ENCODE measurements at places on chromosomes 2 and 18.
A peak's percentile ranks its signal among the peaks of the same experiment; 100 is the strongest.

DNA sequence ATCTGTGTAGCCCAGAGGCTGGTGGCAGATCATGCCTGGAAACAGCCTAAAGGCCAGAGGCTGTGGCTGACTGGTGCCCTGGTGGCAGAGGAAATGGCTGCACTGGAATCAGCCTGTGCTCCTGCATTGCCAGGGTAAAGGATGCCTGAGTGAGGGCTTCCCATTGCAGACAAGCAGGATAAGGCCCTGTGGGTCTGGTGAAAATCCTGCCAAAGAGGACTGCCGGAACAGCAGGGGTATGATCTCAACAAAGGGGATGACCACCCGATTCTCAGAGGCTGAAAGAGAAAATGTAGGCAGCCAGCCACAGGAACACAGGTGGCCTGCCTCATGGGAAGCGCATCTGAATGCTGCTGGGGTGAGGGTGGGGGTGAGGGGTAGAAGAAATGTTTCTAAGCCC is 48.2 kb downstream of the FBXO48 start:
- DNase-seq = no peak

- no peak for DNase-seq
Measured at GRCh38 chr2:39419282-39420223, 17.5 kb downstream of the MAP4K3 start.

DNA sequence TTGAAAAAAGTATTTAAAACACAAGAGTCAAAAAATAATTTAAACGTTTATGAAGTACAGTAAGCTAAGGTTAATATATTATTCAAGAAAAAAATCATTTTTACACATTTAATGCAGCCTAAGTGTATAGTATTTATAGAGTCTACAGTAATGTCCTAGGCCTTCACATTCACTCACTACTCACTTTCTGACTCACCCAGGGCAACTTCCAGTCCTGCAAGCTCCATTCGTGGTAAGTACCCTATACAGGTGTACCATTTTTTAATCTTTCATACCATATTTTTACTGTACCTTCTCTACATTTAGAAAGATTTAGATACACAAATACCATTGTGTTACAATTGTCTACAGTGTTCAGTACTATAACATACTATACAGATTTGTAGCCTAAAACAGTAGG is 20.9 kb upstream of the RPRD1A start:
- DNase-seq = no peak

GRCh38 chr2:10478916-10479315 is 30.8 kb upstream of the ODC1 start:
- DNase-seq = no peak

GRCh38 chr2:48549972-48550371 is 20.0 kb downstream of the STON1 start:
- DNase-seq = no peak

- no peak for DNase-seq
Measured at GRCh38 chr2:176159663-176160250, 2.6 kb downstream of the HOXD3 start.

DNA sequence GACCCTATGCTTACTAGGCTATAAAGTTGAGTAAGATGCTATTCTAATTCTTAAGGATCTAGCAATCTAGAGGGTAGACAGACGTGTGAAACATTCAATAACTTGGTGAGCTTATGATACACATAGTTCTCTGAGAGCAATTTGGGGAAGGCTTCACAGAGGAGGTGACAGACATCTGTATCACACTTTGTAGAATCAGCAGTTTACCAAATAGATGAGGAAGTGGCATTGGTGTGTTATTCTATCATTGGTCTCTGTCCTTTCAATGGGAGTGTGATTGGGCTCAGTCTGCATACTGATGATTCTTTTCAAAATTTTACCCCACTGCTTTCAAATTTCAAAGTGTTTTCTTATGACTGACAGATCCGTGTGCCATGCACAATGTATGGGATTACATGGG is 47.0 kb upstream of the TMEM178A start:
- no peak for DNase-seq

GRCh38 chr2:47119001-47119400 is 36.1 kb downstream of the STPG4 start:
- no peak for DNase-seq

GRCh38 chr2:217880891-217881290 is 121.9 kb downstream of the TNS1 start:
- no peak for DNase-seq

DNA sequence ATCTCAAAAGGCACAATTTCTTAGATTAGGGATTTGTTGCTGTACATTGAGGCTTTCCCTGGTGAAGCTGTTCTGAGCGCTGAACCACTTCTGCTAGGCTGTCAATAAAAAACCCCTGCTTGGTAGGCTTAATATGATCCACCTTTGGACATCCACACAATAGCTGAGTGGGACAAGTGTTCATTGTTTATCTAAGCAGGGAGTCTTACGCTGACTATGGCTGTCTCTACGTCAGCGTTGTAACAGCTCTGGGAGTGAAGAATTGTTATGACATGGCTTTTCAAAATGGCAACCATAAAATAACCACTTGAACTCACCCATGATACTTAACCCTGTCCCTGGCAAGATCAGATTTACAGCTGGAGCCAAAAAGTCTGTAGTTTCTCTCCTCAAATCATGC is 111.5 kb upstream of the SULT1C3 start:
- no peak for DNase-seq

- DNase-seq = no peak
Measured at GRCh38 chr2:207251573-207252192, 85.9 kb upstream of the KLF7 start.

DNA sequence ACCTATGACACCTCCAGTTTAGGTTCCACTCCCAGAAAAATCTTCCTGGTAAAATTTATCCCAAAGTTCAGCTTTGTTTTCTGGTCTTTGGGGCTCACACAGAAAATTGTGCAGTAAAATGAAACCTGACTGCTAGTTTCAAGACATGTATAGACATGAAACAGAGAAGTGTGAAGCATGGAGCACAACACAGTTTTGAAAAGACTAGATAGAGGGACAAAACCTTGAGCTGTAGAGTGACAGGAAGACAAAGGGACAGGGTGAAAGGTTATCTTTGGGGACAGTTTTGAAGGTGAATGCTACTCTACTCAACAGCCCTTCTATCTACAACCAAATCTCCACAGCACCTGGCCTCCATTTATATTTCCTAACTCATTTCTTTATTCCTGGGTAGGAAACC is 352.6 kb downstream of the RBM43 start:
- DNase-seq = no peak

- DNase-seq = peak; percentile 71
Measured at GRCh38 chr2:44952143-44952805, 10.8 kb downstream of the SIX3 start.

- peak; percentile 29 for DNase-seq
Measured at GRCh38 chr2:89767572-89768435, 1076.3 kb downstream of the RPIA start.

GRCh38 chr2:200357845-200358244 is 51.4 kb downstream of the SPATS2L start:
- no peak for DNase-seq

DNA sequence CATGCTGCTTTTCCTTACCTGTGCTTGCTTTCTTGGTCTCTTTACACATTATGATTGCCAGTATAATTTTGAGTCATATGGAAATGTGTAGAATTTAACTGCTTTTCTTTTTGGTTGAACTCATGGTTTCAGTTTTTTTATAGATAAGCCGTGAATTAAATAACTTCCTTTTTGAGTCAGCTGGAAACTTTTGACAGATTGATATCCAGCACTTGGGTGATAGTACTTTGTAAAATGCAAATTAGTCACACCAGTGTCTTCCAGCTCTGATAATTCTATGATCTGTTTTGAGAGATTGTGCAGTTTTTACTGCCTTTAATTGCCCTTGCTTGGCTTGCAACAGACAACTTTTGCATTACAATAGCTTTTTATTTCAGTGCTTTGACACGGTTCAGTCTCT is 86.4 kb downstream of the NCOA1 start:
- no peak for DNase-seq

GRCh38 chr2:215917953-215918620 is 95.3 kb downstream of the MREG start:
- DNase-seq = no peak

DNA sequence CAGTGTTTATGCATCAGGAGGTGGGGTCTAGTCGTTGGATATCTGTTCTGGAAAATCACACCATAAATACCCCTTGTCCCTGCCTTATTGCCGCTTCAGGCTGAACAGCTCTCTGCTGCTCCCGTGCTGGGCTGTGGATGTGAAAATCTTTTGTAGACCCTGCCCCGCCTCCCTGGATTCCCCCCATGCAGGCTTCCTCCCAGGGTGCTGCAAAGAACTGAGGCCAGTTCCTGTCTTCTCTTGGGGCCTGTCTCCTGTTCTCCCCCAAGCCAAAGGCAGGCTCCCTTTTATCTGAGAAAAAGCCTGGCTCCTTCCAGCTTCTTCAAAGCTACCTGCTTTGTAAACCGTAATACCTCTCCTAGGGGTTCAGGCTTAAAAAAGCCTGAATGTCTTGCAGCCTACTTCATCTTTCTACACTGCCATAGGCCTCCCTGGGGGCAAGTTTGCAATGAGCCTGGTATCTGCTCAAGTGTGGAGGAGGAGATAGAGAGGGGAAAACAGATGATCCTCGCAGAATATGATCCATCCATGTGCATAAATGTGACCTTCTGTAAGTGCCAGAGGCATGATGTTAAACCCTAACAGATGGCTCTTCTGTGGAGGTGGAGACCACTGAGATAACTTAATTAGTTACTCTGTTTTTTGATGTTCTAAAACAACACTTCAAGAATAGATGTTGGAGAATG is 55.3 kb downstream of the VWA3B start:
- DNase-seq = no peak

DNA sequence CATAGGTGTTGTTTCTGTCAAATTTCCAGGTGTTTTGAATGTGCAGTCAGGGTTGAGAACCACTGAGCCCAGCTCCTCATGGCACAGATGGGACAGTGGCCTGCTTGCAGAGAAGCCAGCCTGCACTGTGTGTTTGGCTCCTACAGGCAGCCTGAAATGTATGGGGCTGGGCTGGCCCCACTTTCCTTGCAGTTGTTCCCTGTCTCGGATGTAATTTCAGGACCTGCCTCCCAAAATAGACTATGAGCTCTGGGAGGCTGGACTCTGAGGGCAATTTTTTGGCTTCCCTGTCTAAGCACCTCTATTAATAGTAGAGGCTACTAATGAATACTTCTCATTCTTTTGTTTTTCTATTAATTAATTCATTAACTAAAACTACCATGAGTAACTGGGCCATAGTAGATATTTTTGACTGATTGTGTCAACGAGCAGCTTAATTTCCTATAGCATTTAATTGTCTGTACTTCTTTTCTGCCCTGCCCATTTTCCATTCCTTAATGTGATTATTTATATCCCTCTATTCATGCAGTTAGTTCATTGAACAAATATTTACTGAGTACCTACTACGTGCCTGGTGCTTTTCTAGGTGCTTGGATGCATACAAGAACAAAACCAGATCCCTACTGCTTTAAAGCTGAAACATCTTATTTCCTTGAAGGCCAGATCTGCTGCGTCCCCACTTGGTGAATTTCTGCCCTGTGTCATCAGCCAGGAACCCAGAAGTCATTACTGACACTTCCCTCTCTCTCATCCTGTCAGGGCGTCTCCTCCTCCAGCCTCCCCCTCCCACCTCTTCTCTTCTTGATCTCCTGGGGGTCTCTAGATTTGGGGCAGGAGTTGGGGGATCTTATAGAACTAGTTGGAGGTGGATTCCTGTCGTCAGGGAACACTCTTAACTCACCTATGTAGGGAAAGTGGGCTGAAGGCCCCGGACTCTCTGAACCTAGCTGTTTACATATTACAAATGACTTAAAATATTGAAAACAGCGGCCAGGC is 16.3 kb downstream of the DYSF start:
- no peak for DNase-seq
